ENCODE measurements at places on chromosomes 11 and 22.
A peak's percentile ranks its signal among the peaks of the same experiment; 100 is the strongest.

DNA sequence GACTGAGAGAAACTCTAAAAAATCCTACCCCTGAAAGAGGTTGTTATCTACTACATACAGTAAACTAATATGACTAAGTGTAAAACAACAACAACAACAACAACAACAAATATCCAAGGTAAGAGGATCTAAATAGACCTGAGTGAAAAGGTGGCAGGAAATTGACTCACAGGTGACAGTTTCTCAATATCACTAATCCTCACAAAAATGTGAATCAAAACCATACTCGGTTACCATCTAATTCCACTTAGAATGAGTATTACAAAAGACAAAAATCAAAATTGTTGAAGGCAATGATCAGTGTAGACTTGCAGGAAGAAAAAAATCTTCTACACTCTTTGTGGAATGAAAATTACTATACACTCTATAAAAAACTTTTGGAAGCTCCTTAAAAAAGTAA is 17.5 kb downstream of the RGL4 start:
- no peak for DNase-seq

DNA sequence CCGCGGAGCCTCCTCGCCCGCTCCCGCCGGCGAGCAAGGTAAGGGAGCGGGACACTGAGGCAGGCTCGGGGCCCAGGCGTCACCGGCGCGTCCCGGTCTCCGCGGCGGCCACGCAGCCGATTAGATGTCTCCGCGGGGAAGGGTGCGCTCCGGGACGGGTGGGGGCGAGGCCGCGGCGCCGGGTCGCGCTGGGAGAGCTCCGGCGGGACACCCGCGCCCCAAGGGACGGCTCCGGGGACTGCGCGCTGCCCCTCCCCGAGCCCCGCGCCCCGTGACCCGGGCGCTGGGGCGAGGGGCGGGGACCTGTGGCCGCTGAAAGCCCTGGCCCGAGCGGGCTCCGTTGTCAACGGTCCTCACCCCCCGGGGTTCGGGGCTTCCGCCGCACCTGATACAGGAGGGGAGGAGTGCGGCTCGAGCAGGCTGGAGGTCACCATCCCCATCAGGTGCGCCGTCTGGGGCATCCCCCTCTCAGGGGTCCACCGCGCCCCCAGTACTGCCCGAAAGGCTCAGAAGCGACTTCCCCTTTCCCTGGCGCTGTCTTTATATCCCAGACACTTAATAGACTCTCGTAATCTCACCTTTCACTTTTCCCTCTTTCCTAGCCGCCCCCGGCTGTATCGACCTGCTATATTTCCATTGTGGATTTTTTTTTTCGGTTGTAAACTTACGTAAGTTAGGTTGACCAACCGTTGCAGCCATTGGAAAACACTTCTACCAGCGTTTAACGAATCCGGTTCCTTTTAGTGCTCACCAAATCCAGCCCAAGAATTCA is 573 bp downstream of the PPFIA1 start:
- peak; percentile 32 for DNase-seq

DNA sequence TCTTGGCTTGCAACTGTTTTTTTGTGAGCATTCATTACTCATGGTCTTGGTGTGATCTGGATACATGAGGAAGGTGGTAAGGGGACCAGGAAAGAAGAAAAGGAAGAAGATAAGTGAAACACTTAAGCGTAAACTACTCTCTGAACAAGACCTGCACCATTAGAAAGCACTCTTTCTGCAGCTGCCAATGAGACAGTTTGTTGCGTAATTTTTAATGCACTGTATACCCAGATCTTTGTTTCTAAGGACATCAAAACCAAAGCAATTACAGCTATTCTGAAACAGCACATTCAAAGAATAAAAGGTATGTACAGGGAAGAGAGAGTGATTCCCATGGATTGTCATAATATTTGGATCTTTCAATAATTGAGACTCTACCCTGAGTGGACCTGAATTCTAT is 147.4 kb downstream of the BLID start:
- DNase-seq, result no peak

DNA sequence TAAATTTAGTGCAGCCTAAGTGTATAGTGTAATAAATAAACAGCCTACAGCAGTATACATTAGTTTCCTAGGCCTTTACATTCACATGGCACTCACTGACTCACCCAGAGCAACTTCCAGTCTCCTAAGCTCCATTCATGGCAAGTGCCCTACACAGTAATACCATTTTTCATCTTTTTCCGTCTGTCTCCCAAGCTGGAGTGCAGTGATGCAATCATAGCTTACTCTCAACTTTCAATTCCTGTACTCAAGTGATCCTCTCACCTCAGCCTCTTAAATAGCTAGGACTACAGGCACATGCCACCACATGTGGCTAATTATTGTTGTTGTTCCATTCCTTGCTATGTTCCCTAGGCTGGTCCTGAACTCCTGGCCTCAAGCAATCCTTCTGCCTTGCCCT is 54.4 kb downstream of the FCHSD2 start:
- DNase-seq, result no peak

- DNase-seq, result no peak
Observed at GRCh38 chr11:126339863-126340434, 15.5 kb upstream of the ST3GAL4 start.

- no peak for DNase-seq
Observed at GRCh38 chr11:113507341-113507740, 32.1 kb upstream of the DRD2 start.

- no peak for DNase-seq
Observed at GRCh38 chr11:131544591-131544990, 174.2 kb downstream of the NTM start.

GRCh38 chr22:42069801-42070516 is 653 bp downstream of the NAGA start:
- no peak for DNase-seq

- no peak for DNase-seq
Observed at GRCh38 chr11:70829134-70829885, 423.1 kb downstream of the SHANK2 start.

- no peak for DNase-seq
Observed at GRCh38 chr22:40377931-40378330, 7.5 kb downstream of the SGSM3 start.

DNA sequence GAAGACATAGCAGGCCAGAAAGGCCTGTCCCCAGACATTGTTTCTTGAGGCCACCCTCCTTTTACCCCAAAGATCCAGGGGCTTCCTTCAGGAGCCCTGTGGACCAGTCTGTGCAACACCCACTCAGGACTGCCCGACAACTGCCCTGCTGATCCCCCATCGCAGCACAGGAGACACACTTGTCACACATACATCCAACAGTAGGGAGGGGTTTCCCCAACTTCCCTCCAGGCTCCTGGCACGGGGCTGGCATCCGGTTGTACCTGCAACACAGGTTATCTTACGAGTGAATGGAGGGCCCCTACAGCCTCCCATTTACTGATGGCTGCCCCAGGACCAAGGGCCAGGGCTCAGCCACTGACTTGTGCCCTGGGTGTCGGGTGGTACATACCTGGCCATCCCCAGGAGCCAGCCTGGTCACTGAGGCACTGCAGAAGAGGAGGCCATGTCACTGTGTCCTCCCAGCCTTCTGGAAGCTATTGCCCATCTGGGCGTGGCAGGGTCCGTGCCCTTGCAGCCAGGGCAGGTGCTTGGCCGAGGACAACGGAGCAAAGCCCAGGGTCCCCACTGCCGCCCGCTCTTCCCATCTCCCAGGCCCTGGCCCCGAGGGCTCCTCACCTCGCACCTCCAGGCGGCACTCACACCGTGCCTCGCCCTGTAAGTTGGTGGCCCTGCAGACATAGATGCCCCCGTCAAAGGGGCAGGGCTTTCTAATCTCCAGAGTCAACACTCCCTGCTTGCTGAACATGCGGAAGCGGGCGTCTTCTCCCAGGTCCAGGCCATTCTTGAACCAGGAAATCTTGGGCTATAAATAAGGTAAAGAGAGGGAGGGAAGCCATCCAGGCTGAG is 20.8 kb downstream of the MYBPC3 start:
- DNase-seq, result no peak

GRCh38 chr22:29030016-29030617 is 31.5 kb downstream of the C22orf31 start:
- DNase-seq, result no peak

GRCh38 chr11:47850337-47850736 is 2.2 kb upstream of the NUP160 start:
- DNase-seq, result no peak

- DNase-seq, result no peak
Observed at GRCh38 chr11:66330931-66331330, 5.3 kb downstream of the RIN1 start.

- no peak for DNase-seq
Observed at GRCh38 chr22:24510637-24511625, 15.8 kb downstream of the UPB1 start.

- no peak for DNase-seq
Observed at GRCh38 chr11:88293931-88294330, 43.6 kb downstream of the CTSC start.

DNA sequence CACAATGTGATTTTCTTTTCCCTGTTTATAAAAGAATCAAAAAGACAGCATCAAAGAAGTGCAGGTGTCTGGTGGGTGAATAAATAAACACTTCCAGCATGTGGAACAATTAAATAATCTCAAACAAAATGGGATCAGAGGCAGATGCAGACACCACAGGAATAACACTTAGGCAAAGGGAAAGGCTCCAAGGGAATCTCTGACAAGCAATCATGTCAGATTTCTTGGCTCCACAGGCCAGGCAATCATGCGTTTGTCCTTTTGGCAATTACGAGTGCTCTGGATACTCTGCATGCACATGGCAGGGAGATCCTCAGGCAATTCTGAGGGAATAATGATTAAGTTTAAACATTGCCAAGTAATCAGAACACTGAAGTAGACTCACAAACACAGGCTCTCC is 403.5 kb upstream of the LUZP2 start:
- no peak for DNase-seq

DNA sequence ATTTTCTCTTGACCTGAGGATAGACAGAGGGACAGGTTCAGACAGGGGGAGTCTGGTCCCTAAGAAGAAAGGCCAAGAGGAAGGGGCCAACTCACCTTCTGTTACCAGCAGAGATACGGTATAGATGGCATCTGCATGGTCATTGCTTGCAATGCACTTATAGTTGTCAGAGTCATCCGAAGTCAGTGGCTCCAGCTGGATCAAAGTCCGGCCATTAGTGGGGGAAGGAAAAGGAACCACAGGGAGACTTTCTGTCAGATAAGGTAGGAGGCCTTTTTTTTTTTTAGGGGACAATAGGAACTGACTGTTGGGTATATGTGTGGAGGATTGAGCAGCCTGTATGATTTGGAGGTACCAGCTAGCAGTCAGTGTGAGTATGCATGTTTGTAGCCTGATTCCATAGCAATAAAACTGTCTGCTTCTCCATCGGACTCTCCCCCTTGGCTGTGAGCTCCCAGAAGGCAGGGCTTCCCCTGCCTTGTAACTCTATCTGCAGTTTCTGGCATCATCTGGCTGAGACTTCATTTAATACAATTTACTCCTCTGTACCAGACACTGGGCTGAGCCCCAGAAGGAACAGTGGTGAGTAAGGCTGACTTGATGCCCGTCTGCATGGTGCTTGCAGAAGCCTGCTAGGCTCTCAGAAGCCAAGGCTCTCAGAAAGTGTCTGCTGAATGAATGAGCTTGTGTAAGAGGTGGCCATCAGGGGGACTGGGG is 5.7 kb downstream of the IGSF22 start:
- DNase-seq, result no peak

GRCh38 chr22:48752451-48753380 is 1075.0 kb downstream of the BRD1 start:
- no peak for DNase-seq

GRCh38 chr11:116035977-116036376 is 531.8 kb upstream of the CADM1 start:
- DNase-seq, result no peak

DNA sequence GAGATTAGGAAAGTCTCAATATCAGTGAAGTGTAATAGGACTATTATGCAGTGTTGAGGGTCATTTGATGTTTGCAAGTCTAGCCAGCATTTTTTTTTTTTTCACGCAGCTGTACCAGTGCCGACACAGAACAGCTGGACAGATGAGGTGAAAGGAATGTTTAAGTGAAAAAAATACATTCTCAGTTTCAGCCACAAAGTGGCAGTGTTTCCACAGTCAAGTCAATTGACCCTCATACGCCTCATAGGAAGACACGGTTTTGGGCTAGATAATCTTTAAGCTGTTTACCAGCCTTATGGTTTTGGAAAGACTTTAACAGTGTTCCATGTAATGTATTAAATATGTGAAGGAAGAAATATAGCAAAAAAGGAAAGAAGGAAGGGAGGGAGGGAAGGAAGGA is 349.9 kb upstream of the ANO3 start:
- no peak for DNase-seq

- DNase-seq, result no peak
Observed at GRCh38 chr11:48008951-48009270, 28.6 kb downstream of the PTPRJ start.

GRCh38 chr22:43860126-43860525 is 2.2 kb downstream of the SULT4A1 start:
- DNase-seq, result no peak

DNA sequence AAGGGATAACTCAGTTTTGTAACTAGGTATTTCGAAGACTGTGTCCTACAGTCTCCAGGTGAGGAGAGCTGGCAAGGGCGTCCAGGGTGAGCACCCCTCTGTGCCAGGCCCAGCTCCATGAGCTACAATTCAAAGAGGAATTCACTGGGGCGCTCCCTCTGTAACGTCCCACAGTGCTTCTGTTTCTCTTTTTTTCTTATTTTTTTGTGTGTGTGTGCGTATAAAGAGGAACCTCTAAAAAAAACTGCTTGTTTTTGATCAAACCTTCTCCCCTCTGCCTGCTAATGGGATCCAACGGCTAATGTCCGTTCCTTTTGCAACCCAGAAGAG is 17.1 kb downstream of the ASCC2 start:
- DNase-seq, result no peak

GRCh38 chr11:31870609-31871309 is 59.6 kb upstream of the PAX6 start:
- DNase-seq, result no peak

GRCh38 chr11:69808667-69809086 is 10.5 kb downstream of the FGF3 start:
- DNase-seq, result no peak

DNA sequence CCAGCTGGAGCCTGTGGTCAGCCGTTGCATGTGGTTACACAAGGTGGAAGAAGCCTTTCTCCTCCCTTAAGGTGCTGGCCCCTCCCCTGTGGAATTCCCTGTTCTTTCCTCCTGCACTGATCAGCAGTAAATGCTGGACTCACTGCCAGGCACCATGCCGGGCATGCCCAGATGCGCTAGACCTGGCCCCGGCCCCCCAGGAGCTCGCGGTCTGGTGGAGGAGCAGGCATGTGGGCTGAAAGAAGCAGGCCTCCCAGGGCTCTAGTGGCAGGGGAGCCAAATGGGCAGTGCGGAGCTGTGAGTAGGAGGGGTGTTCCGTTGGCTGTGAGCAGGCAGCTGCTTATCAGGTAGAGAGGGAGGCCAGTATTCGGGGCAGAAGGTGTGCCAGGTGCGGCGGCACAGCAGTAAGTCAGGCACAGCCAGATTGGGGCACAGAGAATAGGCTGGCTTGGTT is 10.2 kb downstream of the DGKZ start:
- DNase-seq, result no peak

- DNase-seq, result no peak
Observed at GRCh38 chr11:130301002-130301401, 13.7 kb downstream of the ZBTB44 start.

DNA sequence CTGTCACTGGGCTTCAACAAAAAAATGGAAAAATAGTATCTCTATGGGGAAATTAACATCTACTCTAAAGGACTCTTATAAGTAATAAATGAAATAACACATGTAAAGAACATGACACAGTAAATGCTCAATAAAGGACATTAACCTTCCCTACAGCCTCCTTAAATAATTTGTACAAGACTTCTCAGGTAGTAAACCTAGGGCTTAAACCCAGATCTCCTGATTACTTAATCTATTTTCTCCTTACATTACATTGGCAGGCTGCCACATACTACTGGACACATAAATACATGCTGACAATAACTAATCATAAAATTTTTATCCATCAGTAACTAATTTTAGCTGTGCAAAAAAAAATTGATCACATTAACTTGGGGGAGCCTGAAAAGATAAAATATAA is 4.9 kb downstream of the AMBRA1 start:
- no peak for DNase-seq

Data from stimulated activated CD4-positive, alpha-beta T cell treated with anti-CD3 and anti-CD28 coated beads, TNF-alpha, amount 100 ng/mL, for 1 hour (primary cell).